ENCODE measurements at places on chromosomes 16 and 17.

DNA sequence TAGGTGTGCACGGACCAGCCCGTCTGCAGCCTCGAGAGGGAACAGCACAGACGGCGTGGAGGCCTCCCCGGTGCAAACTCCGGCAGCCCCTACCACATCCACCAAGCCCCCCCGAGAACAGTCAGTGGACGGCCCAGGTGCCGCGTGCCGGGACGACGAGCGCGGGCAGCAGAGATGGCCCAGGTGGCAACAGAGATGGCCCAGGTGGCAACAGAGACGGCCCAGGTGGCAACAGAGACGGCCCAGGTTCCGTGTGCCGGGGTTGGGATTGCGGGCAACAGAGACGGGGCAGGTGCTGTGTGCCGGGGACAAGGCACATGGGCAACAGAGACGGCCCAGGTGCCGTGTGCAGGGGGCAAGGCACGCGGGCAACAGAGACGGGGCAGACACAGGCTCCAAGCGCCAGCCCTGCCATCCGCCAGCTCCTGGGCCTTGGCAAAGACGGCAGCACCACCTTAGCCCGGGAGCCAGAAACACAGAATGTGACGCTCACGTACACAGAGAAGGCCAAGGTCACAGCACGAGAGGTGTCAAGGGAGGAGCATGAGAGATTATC, 31.1 kb downstream of the RPH3AL start:
- DNase-seq = no peak

GRCh38 chr16:69171325-69172084, 15.5 kb upstream of the SNTB2 start:
- DNase-seq = peak; percentile 85

DNA sequence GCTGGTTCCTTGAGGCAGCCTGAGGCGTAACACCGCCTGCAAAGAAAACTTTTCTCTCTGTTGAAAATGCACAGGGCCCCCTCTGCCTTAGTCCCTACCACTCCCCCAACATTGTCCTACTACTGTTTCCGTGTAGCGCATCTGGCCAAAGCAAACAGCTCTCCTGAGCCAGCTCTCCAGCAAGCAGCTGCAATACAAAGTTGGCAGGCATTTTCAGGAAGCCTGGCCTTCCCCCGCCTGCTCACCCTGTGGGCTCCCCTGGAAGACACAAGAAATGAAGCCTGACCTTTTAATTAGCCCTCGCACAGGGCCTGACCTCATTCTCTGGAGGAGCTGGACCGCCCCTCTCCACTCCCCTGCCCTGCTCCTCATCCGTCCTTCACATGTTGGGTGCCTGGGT, 66.7 kb downstream of the SOX9 start:
- no peak for DNase-seq

- peak; percentile 72 for DNase-seq
Observed at GRCh38 chr17:41800601-41801373, 11.0 kb downstream of the P3H4 start.

GRCh38 chr17:56812901-56813388, 20.8 kb downstream of the C17orf67 start:
- no peak for DNase-seq

DNA sequence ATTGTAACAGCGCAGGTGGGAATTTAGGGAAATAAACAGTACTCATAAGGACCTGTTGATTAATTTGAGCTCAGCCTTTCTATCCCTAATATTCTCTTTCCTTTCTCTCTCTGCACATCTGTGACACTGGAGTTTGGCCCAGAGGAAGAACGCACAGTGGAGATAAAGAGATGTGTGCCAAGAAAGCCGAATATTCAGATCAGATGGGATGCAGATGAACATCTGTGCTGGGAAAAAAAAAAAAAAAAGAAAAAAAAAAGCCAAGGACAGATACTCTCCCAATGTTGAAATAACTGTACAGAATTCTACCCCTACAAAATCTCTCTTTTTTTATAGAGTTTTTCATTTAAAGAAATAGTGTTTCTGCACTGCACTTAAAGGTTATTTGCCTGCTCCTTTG, 485.4 kb downstream of the KCNJ2 start:
- no peak for DNase-seq

GRCh38 chr17:64165347-64165746, 35.4 kb upstream of the ERN1 start:
- no peak for DNase-seq
